H9 (cell line): ENCODE measurements at places on chromosomes 11 and 22.

DNA sequence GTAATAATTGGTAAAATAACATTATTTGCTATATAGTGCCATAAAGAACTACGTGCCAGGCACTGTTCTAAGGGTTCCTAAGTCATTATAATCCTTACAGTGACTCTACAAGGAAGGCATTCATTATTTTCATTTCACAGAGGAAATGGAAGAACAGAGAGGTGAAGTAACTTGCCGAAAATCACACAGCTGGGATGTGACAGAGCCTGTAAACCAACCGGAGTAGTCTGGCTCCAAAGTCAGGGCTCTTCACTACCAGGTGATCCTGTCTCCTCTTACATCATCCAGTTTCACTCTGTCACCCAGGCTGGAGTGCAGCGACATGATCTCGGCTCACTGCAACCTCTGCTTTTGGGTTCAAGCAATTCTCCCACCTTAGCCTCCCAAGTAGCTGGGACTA lies 59.2 kb upstream of the RBFOX2 start:
- DNase-seq, result no peak

- DNase-seq, result no peak
These were observed 5.7 kb upstream of the MYEOV start for GRCh38 chr11:69287968-69288882.

DNA sequence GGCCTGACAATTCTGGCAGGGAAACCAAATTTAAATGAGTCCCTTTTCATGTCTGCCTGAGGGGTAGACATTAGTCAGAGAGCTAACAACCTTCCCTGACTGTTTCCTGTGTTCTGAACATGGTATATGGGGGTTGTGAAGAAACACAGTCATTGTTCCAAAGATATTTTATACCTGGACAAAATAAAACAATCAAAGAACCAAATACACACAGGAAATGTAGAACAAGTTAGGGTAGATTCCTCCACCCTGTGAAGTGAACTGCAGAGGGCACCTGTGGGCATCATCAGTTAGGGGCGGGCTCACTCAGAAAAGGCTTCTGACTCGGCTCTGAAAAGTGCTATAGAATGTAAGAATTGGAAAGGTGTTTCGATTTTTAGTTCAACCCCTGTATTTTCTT lies 231.9 kb upstream of the CADM1 start:
- DNase-seq, result no peak

GRCh38 chr11:110293389-110293788 lies 3.0 kb downstream of the RDX start:
- DNase-seq, result no peak

DNA sequence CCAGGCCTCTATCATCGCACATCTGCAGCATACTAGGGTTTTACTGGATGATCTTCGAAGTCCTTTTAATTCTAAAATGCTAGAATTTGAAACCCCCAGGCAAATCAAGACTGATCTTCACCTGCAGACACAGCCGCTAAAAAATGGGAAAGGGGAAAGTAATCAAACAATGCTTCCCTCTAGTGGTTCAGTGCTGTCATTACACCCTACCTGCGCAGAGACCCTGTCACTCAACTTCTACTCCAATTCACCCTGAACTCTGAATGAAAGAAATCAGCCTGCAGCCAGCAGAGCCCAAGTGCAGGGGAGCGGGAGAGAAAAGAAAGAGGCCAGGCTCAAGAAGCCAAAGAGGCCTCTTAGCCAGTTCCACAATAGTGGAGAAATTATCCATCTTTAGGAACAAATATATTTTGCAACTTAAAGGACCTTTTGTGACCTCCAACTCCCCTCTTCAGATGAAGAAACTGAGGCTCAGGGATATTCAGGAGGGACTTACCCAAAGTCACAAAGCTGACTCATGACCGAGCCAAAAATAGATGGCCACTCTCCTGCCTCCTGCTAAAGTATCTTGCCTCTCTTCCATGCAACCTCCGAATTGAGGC lies 33.0 kb downstream of the SERGEF start:
- DNase-seq, result peak; percentile 64

DNA sequence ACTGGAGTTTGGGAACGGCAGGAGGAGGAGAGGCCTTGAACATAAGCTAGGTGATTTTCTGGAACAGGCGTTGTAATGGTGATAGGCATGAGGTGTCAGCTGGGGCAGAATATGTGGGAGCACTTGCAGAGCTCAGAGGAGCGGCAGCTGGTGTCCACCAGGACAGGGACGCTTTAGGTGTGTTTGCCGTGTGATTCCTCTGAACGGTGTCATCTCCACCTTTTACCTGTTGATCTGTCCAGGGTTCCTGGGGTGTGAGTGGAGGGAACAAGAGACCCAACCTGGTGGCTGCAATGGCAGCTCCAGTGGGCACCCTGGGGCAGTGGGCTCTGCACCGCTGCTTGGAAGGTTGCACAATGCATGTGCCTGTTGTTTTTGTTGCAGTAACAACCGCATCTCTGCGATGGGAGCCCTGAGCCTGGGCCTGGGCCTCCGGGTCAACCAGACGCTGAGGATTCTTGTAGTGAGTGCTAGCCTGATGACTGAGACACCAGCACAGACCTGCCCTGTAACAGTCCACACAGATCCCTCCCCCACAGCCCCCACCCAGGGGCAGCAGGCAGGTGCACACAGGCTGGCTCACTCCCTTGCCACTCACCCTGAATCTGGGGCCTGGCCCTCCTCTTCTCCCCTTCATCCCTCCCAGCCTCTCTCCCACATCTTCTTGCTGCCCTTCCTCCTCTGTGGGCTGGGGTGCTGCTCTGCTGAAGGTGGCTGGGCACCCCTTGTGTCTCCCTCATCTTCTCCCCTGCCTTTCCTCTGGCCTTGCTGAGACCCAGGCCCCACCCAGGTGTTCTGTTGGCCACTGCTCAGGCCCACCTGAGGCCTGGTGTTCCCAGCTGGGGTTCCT lies 9.2 kb downstream of the LRRC74B start:
- DNase-seq, result no peak

DNA sequence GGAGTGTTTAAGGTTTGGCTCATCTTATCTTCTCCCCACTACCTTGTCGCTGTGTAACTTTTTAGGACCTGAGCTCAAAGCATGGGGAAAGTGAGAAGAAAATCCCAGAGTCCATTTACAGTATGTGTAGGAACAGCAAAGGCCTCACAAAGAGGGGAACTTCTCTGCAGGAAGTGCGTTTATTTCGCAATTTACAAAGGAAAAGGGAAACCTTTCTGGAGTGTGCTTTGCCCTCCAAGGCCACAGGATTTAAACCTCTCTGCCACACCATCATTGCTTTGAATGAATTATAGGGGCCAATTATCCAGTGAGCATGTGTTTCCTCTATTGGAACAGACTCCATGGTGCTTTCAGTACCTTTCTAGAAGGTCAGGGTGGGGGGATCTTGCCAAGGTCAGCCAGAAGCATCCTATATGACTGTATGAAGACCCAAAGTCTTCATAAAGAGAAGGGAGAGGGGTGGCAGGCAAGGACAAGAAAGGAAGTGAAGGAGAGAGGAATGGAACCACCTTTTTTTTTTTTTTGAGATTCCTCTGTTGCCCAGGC lies 68.1 kb upstream of the LMO2 start:
- no peak for DNase-seq
